ENCODE measurements at places on chromosomes 5 and 9.

DNA sequence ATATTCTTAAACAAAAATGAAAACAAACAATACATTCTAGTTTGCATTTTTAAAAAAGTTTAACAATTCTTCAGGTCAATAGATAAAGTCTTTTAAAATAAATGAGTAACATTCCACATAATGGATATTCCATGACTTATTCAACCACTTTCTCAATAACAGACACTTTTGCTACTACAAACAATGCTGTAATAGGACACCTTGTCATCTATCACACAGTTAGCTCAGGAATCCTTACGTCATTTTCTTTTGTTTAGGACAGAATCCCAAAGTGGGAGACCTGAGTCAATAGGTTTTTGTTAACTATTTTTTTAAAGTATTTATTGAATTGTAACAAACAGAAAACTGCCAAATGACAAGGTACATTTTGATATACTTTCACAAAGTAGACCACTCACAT lies 72.5 kb downstream of the CEP120 start:
- no peak for DNase-seq

- peak; percentile 24 for DNase-seq
Measured at GRCh38 chr5:164561933-164562872, 1056.8 kb downstream of the MAT2B start.

DNA sequence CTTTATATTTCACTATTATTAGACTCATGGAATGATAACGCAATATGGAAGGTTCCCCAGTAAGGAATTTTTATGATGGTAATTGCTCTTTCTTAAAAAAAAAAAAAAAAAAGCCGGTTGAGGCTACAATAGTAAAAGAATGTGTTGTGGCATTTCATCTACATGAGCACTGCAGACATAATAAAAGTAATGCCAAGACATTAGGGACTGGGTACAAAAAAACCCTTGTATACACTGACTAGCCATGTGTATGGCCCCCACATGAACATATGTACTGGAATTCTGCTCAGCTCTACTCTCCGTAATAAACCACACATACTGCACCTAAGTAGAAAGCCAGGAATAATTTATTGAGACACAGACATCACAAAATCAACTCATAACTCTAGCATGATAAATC lies 218.4 kb downstream of the ADAMTS6 start:
- DNase-seq, result no peak

DNA sequence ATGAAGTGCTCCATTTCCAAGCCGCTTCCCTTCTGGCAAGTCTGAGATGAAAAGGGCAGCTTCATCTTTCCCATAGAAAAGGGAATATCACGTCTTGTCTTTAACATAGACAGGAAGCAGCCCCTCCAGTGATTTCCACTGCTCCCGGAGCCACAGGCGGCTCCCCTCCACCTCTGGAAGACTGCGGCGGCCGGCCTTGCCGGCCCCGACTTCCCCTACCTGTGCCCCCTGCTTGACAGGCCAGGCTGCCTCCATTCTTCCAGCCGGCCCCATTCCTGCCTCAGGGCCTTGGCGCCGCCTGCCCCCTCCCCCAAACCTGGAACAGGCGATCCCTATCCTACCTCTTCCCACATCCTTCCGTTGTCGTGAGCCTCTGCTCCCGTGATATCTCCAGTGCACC lies 141.8 kb downstream of the ZNF354C start:
- DNase-seq, result no peak

DNA sequence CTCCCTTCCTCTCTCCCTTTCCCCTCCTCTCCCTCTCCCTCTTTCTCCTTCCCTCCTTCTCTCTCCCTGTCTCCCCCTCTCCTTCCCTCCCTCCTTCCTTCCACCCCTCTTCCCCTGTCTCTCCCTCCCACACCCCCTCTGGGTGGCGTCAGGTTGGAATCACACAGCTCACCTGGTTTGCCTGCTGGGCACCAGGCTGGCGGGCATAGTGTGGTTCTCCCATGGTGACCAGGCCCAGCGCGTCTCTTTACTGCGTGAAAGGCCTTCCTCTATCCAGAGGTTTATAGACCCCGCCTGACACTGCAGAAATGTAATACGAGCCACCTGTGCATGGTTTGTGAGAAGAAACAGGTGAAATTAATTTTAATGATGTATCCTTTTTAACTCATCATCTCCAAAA lies 76.2 kb downstream of the MRPL36 start:
- no peak for DNase-seq

GRCh38 chr5:178386336-178386931 lies 153.8 kb upstream of the PHYKPL start:
- DNase-seq, result no peak

GRCh38 chr9:135275163-135275562 lies 187.7 kb downstream of the OLFM1 start:
- DNase-seq, result no peak

DNA sequence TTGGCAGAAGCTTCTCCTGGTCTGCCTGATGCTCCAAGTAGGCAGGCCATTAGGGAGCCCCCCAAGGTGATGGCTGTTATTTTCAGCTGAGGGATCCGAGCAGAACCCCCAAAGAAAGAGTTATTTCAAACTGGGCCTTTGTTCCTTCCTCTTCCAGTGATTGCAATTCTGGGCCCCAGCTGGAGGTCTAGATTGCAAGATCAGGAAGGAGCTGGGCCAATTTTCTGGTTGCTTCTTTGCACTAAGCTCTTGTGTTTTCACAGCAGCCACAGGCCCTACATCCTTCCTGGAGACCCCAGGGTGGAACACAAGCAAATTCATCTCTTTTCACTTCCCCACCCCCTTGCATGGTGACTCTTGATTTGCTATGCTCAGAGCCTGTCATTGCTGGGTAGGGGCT lies 215.0 kb downstream of the SEMA6A start:
- DNase-seq, result no peak

DNA sequence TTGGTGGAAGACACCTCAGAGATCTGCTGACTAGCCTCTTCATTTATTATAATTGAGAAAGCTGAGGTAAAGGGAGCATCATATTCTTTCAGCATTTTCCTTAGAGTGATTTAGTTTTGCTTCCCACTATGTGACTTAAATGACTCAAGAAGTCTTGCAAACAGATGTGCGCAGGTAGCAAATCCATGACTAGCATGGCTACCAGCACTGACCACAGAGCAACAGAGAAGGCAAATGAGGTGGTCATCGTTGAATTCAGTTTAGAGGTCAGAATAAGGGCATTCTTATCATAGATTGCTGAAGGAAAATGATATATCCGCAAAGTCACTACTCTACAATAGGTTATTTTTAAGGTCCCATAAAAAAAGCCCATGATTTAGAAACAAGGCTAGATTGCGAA lies 162.2 kb downstream of the PIK3R1 start:
- DNase-seq, result no peak

GRCh38 chr5:174020928-174021304 lies 24.6 kb upstream of the NSG2 start:
- DNase-seq, result no peak

DNA sequence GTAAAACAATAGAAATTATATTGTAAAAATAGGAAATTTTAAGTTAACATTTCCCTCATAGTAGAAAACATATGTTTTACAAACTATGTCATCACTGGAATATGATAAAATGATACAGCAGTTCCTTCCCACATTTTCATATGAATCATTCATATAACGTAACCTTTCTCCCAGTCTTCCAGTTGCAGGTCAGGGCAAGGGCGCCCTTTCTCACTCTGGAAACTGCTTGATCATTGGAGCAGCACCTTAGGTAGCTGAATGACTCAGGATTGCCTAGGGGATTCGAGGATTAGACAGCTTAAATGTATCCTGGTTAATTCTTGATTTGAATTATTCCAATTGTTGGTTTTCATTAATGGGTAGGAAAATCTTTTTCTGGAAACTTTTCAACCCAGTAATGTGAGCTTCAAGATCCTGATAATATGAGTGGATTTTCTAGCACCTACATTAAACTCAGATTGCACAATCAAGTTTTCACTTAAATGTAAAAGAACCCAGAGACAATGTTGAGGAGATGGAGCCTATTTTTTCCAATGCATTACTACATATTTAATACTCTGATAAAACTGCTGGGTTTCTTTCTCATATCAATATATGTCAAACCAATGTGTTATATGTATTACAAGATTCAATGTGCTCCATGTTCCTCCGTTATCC lies 32.6 kb upstream of the ANXA1 start:
- DNase-seq, result peak; percentile 78

DNA sequence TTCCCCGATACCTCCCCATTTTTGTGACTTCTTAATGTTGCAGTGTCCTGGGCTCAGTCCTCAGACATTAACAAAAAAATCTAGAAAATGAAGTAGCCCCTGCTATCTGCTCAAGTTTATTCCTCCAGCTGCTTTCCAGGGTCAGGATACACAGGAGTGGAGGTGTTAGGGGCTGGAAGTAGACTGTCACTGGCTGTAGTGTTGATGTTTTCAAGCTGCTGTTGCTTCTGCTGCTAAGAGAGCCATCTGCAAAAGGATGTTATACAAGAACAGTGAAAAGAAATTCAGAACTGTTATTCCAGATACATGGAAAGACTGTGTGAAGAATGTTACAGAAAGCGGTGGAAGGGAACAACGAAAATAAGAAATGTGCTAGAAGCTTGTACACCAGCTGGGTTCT lies 10.7 kb downstream of the CD14 start:
- no peak for DNase-seq

- DNase-seq, result no peak
Measured at GRCh38 chr9:82532504-82533180, 530.3 kb downstream of the RASEF start.

DNA sequence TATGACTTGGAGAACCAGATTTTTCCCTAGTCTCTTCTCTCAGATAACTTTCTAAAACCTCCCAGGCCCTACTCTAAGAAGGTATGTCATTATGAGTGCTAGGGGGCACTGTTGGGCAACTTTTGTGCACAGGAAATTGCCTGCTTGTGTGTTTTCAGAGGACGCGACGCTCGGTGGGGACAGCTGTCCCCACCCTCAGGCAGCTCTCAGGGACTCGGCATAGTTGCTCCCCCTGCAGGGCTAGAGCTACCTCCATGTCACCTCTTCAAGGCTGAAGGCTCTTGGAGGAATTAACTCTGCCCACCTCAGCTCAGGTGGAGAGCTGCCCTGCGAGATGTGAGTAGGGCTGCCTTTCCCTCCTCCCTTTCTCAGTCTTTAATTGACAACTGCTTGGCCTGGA lies 10.2 kb upstream of the TIFAB start:
- no peak for DNase-seq

GRCh38 chr9:22244139-22245011 lies 202.2 kb upstream of the DMRTA1 start:
- DNase-seq, result no peak

DNA sequence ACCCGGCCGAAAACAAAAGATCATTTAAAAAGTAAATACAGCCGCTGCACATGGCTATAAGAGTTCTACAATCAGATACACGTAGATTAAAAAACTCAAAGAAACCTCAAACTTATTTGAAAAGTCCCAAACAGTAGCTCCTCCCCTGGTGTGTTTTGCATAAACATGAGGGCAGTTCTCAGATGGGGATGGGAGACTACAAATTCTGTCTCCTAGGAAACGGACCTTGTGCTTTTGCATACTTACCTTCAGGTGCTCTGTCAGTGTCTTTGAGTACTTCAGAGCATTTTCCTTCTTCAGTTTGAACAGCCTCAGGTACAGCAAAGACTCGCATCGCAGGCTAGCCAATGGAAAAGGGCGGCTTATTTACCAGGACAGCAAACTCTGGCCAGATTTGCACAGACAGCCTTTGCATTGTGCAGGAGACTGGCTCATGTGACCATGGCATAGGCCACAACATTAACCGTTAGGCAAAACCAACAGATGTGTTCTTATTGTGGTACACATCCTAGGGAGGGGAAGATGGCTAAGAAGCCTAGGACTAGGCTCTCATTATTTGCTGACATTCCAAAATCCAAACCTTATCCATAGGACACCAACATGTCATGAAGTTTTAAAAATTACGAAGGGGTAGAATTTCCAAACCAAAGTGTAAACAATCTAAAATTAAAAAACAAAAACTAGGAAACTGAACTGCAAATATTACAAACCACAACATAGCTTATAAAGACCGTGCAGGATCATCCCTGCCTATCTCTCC lies 12.8 kb downstream of the LEAP2 start:
- DNase-seq, result no peak

DNA sequence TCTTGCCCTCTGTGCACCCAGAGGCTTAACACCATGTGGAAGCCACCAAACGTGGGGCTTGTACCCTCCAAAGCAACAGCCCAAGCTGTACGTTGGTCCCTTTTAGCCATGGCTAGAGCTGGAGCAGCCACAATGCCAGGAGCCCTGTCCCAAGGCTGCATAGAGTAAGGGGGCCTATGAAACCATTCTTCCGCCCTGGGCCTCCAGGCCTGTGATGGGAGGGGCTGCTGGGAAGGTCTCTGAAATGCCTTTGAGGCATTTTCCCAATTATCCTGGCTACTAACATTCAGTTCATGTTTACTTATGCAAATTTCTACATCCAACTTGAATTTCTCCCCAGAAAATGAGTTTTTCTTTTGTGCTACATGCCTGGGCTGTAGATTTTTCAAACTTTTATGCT lies 33.8 kb downstream of the CHSY3 start:
- no peak for DNase-seq

DNA sequence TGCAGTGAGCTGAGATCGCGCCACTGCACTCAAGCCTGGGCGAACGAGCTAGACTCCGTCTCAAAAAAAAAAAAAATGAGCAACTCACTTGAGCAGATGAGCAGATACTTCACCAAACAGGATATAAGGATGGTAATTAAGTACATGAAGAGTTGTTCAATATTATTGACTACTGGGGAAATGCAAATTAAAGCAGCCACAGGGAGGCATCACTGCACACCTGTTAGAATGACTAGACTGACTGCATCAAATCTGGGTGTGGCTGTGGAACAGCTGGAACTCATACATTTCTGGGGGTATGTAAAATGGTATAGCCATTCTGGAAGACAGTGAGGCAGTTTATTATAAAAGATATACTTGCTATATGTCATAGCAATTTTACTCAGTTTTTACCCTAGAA lies 93.0 kb downstream of the WNK2 start:
- no peak for DNase-seq

- no peak for DNase-seq
Measured at GRCh38 chr5:9784231-9784630, 154.1 kb upstream of the TAS2R1 start.

Data from HS-5 (cell line).